Stimulated activated CD4-positive, alpha-beta T cell treated with anti-CD3 and anti-CD28 coated beads, Interleukin-4, amount 100 ng/mL, for 48 hours (primary cell): ENCODE measurements at places on chromosomes 16 and 17.
A peak's percentile ranks its signal among the peaks of the same experiment; 100 is the strongest.

GRCh38 chr16:66058172-66058691 lies 308.3 kb upstream of the CDH5 start:
- no peak for DNase-seq

GRCh38 chr17:79941088-79942010 lies 94.3 kb downstream of the TBC1D16 start:
- no peak for DNase-seq

DNA sequence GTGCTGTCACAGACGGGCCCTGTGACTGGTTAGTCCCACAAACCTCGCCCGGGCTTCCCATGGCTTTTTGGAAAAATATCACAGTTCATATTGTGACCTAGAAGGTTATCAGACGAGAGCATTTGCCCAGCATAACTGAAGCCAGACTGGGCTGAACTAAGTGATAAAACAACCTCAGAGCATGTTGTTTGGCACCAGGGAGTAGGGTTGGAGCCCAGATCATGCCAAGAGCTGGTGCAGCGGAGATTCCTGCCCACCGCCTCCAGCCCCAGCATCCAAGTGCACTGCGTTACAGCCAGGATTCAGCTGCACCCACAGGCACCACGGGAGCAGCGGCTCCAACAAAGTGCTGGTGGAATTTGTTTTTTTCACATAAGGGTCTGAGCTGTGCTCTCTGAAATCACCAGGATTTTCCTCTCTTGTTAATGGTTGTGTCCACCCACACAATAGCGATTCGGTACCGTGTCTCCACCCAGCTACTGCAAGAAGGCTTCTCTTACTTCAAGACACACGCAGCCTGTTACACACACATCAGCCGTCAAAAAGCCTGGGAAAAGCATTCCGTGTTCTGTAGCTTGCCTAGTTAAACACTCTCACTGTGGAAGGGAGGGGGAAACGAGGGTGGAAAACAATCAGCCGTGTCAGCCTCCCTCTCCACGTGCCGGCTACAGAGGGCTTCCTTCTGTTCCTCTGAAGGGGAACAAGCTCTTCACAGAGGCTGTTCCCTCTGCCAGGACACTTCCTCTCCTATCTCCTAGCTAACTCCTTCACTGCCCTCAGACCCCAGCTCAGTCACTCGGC lies 273.8 kb downstream of the C16orf95 start:
- DNase-seq = no peak

- no peak for DNase-seq
Observed at GRCh38 chr16:89449726-89450335, 40.5 kb downstream of the ANKRD11 start.

DNA sequence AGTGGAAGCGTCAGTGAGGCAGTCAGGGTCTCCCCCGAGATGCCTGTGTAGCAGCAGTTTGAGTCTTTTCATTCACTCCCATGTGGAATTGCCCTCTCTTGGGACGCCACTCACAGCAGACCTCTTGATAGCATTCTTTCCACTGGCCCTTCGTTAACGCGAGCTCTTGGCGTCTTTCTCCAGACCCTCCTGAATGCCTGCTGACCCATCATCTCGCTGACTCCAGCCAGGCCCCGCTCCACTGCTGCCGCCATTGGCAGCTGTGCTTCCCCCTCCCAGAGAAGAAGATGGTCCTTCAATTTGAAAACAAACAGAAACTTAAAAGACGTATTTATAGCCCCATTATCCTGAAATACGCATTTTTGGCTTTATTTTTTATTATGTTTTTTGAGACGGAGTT lies 63.1 kb downstream of the SEC14L1 start:
- no peak for DNase-seq

GRCh38 chr17:83056583-83057396 lies 22.6 kb upstream of the METRNL start:
- no peak for DNase-seq

- no peak for DNase-seq
Observed at GRCh38 chr16:50910736-50911100, 168.8 kb downstream of the CYLD start.

- no peak for DNase-seq
Observed at GRCh38 chr17:55444471-55445441, 23.1 kb upstream of the MMD start.

- no peak for DNase-seq
Observed at GRCh38 chr16:57773655-57774295, 28.5 kb downstream of the KIFC3 start.

- no peak for DNase-seq
Observed at GRCh38 chr17:77666462-77666861, 292.0 kb upstream of the TNRC6C start.

GRCh38 chr17:31458829-31459228 lies 67.4 kb downstream of the RAB11FIP4 start:
- no peak for DNase-seq

DNA sequence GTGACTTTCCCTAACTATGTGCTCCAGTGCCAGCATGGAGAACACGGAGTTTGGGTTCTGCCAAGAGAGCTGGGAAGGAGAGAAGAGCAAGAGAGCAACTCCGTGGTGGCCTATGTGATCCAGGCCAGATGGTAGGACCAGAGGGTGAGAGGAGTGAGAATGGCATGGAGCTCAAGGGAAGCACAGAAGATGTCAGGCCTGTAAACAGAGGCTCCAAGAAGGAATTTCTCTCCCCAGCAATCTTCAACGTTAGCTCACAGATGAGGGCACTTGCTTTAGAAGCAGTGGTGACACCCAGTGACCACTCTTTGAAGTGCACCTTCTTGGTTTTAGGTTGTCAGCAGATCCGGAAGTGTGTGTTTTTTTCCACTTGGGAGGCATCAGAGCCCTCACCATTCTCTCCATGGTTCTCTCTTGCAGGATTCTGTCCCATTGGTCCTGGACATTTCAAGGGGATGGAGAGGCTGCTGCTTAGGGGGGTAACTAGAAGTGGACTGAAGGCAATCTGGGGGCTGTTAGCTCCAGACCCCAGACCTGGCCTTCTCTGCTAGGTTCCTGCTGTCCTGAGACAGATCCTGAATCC lies 18.1 kb upstream of the TMEM98 start:
- DNase-seq = peak; percentile 66

- no peak for DNase-seq
Observed at GRCh38 chr16:58741976-58742375, 7.9 kb upstream of the GOT2 start.

GRCh38 chr17:78426293-78426879 lies 47.9 kb downstream of the PGS1 start:
- no peak for DNase-seq

DNA sequence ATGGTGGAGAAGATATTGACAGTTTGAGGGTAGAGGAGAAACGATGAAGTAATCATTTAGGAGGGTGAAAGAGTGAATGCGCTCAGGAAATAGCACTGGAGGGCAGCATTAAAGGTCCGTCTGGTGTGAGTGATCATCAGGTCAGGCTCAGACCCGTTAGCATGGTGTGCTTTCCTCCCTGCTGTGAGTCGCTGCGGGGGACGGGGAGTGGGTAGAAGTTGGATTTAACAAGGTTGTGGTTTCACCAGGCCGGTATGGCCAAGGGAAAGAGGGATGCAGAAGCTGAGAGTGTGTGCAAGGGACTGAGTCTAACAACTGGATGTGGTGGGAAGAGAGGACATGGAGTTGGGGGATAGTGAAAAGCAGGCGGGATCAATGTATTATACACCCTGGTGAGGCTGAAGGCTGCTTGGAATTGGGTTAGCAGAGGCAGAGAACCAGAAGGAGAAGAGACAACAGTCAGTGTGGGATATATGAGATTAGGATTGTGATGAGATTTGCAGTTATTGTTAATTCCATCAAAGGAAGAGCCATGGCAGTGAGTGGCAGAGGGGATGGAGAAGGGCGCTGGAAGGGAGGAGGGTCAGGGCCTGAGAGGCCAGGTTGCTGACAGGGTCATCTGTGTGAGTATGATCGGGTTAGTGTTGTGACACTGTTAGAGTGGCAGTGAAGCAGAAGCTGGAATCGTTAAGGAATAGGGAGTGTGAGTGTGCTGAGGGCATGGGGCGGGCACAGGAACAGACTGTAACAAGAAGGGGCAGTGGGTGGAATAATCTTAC lies 59.0 kb upstream of the TBX2 start:
- DNase-seq = no peak

- no peak for DNase-seq
Observed at GRCh38 chr17:30112794-30113193, 3.8 kb upstream of the NSRP1 start.

DNA sequence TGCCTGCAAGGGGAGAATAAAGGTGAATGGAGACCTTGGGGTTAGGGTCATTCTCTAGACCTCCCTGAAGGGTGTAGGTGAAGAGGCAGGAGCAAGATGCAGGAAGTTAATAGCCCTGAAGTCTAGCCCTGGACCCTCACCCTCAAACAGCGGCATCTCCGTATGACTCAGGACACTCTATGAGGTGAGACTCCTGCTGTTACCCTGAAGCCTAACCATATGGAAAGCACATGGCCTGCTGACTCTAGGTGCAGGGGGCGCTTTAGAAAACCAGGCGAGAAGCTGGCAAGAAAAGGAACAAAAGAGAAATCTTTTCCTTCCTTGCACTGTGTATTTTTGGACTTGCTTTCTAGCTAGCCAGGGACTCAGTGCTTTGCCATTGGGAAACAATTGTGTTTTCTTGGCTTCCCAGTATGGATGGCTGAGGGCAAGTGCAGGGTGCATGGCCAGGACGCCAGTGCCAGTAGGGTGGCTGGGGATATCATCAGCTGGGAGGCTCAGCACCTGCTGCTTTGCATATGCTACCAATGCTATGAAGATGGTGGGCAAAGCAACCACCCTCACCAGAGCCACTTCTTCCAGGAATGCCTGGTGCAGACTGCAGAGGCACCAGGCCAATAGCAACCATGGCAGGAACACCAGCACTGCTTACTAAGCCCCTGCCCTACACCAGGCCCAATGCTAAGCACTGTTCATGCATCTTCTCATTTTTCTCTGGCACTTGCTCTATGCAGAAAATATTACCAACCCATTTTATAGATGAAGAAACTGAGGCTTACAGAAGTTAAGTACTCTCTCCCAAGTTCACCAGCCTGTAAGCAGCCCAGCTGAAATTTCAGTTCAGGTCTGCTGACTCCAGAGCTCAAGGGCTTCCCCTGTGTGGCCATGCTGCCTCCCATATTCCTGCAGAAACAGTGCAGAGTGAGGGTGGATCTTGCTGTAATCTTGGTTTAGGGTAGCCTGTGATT lies 425.1 kb downstream of the SLC39A11 start:
- DNase-seq = no peak

DNA sequence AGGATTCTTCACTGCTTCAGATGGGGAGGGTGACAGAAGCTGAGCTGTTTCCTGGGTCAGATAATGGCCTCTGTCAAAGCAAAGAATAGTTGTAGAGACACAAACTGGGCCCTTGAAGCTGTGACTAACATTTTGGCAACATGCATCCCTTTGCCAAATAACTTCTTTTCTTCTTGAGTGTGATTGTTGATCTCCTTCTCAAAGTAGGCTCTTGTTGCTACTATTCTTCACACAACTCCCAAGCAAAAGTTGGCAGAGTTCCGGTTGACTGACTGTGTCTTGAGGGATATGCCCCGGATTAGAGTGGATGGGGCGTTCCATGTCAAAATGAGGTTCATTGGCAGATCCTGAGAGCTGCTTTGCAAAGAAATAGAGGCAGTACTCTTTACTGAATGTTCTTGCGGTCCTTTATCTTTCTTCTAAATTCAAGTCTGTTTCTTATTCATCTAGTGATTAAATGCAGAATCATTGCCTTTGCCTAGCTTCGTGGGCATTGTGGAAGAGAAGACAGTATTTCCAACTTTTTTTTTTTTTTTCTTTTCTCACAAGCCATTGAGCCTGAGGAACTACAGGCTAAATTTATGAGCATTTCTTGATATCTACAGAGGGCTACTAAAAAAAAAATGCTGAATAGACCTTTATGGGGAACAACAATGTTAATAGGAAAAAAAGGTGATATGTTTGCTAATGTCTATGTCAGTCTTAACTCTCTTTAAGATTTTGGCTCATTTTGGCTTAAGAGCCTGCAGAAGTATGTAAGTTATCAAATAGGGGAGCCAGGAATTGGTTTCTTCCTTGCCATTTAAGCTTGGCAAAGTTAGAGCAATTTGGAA lies 5.8 kb downstream of the WIPF2 start:
- no peak for DNase-seq

DNA sequence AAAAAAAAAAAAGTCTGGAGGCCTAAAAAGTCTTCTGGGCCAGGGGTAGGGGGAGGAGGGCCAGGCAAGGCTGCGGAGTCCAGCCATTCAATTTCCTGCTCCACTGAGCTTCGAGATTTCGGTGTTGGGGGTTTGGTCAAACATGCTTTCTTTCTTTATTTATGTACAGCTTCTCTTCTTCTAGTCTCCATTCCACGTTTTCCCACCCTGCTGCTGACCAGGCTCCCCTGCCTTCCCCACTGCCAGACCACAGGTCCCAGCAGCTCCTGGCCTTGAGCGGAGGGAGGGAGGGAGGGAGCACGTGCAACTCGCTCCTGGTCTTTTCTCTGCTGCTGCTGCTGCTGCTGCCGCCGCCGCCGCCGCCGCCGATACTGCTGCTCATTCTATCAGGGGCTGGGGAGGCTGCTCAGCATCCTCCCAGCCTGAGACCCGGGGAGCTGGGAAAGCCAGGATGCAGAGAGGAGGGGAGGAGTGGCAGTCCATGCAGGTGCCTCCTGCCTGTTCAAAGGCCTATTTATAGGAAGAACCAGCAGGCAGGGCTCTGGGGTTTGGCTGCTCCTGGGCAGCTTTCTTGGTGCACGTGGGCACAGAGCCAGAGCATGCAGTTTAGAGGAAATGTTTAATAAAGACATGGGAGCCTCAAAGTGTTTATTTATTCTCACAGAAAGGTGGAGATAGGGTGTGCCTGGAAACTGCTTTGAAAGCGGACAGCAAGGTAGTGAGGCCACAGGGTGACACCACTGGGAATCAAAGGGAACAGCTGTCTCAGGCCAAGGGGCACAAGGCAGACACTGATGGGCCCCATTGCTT lies 23.4 kb upstream of the ZFHX3 start:
- no peak for DNase-seq

- DNase-seq = no peak
Observed at GRCh38 chr17:21370430-21370829, 5.7 kb upstream of the KCNJ12 start.

DNA sequence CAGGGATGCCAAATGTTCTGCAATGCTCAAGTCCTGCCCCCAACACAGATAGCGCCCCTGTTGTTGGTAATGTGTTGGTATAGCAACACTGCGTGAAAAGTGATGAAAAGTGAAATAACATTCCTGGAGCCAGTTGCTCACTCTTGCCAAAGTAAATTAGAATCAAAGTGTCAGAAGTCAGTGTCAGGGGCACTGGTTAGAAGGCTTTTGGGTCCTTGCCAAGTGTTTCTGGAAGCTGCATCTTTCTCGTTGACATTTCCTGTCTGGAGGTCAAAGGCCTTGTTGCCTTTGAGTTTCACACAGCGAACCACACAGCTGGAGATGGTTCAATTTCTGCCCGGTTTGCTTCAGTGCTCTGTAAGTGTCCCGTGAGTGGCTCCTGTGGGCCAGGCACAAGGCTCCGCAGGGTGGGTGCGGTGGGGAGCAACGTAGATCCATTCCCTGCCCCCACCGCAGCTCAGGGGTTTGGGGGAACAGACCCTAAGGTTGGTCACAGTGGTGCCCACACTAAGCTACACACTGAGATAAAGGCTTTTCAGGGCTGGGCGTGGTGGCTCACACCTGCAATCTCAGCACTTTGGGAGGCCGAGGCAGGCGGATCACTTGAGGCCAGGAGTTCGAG lies 3.6 kb upstream of the SLC16A5 start:
- no peak for DNase-seq

GRCh38 chr17:83156408-83156807 lies 77.0 kb downstream of the METRNL start:
- no peak for DNase-seq
